ENCODE measurements at places on chromosomes 6 and 20.

DNA sequence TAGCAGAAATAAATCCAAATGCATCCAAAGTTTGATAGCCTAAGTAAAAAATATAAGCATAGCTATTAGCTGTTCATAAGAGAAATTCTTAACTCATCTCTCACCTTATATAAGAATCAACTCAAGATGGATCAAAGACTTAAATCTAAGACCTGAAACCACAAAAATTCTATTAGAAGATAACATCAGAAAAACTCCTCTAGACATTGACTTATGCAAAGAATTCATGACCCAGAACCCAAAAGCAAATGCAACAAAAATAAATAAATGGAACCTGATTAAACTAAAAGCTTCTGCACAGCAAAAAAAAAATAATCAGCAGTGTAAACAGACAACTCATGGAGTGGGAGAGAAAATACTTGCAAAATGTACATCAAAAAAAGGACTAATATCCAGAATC lies 184.3 kb downstream of the TFAP2A start:
- DNase-seq: no peak

DNA sequence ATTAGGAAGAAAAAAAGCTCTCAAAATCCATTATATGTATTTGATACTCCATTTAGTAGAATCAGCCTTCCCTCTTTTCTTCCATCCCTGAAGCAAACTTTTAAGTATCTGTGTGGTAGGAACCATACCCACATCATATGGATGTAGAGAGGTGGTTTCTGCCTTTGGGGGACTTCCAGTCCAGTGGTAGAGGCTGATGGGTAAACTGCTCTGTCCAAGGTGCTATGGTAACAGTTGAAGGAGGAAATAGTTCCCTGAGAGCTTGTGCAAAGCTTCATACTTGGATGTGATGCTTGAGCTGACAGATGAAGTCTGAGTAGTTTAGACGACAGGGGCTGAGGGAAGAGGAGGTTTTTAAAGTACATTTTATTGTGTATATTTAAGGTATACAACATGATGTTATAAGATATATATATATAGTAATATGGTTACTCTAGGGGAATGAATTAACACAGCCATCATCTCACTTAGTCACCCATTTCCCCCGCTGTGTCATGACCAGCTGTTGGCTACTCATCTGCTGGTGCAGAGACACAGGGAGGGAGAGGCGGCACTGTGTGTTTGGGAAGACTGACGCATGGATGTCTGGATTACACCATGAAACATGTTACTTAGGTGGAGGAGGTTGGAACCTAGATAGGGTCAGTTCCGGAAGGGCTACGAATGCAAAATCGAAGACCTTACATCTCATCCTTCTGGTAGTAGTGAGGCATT lies 185.2 kb downstream of the FARS2 start:
- no peak for DNase-seq

DNA sequence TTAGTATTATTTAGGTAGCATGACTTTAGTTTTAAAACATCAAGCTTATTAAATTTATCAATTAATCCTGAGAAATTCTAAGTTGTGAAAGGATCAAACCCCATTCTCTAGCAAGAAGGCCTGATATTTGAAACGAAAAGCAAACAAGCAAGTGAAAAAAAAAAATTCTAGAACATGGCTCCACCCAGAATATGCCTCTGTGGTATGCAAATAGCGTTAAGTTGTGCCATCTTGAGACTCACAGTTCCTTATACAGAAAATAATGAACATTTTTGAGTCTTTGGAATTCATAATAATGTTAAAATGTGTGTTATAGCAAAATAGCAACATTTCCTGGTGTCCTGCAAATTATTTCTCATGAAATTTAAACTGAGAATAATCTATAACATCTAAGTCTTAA lies 42.0 kb downstream of the TRDN start:
- no peak for DNase-seq

GRCh38 chr6:56168596-56168995 lies 78.8 kb downstream of the COL21A1 start:
- no peak for DNase-seq

Data from amniotic stem cell (primary cell).